Stimulated activated naive CD4-positive, alpha-beta T cell treated with Interleukin-2 at 50 U/mL for 16 hours (primary cell): ENCODE measurements at places on chromosomes 4 and X.

- DNase-seq = no peak
Measured at GRCh38 chr4:101669138-101669831, 121.2 kb upstream of the BANK1 start.

- DNase-seq = no peak
Measured at GRCh38 chr4:59729321-59729720, 1470.8 kb upstream of the ADGRL3 start.

- no peak for DNase-seq
Measured at GRCh38 chrX:8364369-8365141, 100.1 kb upstream of the VCX3B start.

- no peak for DNase-seq
Measured at GRCh38 chr4:157957905-157958304, 214.9 kb downstream of the GASK1B start.

GRCh38 chr4:17740702-17741101 lies 40.7 kb downstream of the FAM184B start:
- no peak for DNase-seq

DNA sequence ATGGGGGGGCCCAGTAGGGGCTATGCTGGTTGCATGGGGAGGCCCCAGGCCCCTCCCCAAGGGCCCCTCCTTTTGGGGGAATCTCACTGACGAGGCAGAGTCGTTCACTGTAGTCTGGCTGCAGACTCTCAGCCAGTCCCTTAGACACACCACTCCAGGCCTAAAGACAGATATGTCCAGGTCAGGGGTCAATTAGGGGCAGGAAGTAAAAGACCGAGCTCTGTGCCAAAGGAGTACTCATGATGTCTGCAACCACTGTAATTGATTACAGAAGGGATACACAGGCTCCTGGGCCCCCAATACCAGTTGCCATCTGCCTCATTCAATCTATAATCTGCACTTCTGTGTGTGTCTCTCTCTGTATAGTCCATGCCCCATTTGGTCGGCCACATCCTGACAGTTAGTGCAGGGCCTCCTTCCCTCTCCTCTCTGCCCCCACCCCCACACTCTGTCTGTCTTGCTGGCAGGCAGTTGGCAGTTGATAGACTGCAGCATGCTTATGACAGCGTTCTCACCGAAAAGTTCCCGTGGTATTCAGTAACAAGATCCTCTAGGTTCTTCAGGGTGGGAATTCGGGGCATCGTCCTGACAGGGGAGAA lies 1.3 kb upstream of the CXorf65 start:
- peak; percentile 16 for DNase-seq
